ENCODE measurements at places on chromosomes 2 and 18. TPM values are rescaled to one million over a fixed set of nuclear protein-coding genes. Genes with fewer than 3 reads are reported as not detected.

ANKRD53 gene
- 1.5 TPM for polyA plus RNA-seq

ATP8B1 gene
- 4.5 TPM for polyA plus RNA-seq

DNA sequence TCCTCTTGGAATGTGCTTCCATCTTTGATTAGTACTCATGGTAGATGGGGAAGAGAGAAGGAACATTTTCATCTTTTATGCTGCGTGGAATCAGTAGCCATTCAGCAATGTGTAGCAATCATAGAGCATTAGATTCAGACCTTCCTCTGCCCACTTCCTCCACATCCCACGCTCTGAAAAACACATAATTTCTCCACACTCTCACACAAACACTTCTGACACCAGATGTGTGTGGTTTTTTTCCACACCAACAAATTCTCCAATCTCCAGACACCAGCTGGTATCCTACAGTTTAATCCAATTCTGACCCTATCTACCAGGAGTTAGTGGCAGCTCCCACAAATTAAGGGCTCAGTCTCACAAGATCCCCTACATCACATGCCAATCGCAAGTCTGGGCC, 103.3 kb downstream of the AOX1 start:
- no peak for DNase-seq

DNA sequence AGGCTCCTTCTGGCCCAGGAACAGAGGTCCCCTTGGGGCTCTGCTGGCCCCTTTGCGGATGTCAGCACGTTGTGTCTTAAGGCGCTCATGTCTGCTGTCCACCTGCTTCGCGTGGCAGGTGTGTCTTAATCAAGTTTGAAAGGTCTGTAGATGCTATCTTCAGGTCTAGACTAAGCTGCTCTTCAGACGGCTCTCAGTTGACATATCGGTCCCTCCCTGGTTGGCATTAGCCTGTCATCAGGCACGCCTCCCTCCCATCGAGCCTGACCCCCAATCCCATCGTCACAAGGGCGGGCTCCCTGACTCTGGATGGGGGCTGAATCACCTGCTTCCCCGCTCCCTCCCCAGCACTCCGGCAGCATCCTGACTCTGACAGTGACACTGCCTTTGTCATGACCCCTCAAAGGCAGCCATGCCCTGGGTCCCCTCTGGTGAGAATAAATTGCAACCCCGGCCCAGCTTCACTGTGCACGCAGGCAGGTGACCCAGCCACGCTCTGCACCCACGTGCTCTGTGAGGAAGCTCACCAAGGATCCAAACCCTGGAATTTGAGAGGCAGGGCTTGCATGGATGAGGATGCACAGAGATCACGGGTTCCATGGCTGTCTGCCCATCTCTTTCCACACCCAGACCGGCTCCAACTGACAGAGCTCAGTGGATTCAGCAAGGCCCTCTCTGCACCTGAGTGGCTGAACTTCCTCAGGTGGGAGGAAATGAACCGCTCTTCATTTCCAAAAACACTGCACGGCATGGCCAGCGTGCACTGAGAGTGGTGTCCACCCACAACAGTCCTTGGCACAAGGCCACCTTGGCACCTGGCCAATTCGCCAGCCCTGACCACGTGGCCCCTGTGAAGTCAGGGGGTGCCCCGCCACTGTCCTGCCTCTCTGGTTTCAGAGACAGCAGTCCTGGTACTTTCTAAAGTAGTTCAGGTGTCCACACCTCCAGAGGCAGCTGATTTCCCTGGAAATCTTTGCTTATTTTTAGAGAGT, 110.2 kb upstream of the GPC1 start:
- no peak for DNase-seq

DNA sequence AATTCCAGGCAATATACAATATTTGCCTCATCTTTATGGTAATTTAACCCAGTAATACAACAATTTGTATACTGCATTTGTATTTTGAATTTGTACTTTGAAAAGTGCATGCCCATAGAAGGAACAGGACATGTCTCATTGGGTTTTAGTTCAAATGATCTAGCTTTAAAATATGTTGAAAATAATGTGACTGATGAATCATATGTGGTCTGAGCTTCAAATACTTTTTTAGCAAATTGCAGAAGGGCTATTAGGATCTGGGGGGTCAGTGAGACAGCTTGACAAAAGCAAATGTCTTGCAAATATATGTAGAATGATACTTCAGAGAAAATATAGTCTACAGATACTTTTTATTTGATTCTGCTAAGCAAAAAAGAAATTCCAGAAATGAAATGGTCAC, 248.9 kb downstream of the DCC start:
- no peak for DNase-seq

DNA sequence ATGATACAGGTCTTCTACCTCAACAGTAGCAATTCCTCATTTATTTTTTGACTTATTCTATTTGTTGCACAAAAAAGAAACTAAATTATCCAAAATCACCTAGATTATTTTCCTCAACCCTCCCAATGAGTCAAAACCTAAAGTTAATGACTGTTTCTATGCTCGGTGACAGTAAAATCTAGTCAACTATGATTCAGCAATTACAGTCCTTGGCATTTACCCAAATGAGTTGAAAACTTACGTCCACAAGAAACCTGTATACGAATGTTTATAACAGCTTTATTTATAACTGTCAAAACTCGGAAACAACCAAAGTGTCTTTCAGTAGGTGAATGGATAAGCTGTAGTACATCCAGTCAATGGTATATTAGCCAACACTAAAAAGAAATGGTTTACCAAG, 439.3 kb downstream of the CBLN2 start:
- DNase-seq, result no peak

GRCh38 chr18:62329691-62330454, 4.8 kb downstream of the TNFRSF11A start:
- DNase-seq, result no peak

DNA sequence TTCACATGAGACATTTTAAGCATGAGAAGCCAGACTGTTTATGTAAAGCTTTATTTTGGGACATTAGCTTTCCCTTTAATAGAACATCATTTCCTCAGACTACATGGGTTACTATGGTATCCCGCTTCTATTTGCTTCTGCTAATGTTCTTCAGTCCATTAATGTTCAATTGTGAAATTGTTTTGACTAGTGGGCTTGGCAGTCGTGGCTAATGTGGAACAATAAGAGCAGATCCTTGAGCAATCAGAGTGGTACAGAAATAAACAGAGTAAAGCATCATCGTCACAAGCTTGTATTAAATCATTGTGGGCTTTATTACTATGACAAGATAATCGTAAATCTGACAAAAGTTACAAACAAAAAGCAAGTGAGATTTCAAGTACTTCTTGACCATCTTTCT, 60.2 kb downstream of the PDE1A start:
- DNase-seq, result no peak

GRCh38 chr2:11024259-11024645, 112.5 kb downstream of the KCNF1 start:
- DNase-seq, result peak; percentile 62

GRCh38 chr2:28581312-28581711, 85.5 kb downstream of the PLB1 start:
- no peak for DNase-seq

DNA sequence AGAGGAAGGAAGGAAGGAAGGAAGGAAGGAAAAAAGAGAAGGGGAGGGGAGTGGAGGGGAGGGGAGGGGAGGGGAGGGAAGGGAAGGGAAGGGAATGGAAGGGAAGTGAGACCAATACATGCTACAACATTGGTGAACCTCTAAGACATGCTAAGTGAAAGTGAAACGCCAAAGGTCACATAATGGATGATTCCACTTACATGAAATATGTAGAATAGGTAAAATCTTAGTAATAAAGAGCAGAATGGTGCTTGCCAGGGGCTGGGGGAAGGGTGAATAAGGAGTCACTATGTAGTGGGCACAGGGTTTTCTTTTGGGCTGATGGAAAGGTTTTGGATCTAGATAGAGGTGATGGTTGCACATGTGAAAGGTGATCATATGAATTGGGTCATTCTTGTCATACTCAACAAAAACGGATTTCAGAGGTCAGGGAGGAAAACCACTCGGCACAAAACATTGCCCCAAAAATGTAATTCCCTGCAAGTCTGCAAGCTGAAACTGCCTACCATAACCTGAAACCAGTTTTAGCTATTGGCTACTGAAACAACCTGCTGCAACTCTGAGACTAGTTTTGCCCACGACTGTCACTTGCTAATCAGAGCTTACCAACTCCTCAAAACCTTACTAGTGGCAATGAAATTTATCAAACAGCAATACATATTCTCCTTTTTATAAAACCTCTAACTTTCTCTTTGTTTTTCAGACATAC, 59.2 kb downstream of the CCDC141 start:
- no peak for DNase-seq

- DNase-seq, result no peak
These were observed 16.9 kb downstream of the ACSL3 start for GRCh38 chr2:222877556-222878300.

FAM237A gene
- not detected for polyA plus RNA-seq

DNA sequence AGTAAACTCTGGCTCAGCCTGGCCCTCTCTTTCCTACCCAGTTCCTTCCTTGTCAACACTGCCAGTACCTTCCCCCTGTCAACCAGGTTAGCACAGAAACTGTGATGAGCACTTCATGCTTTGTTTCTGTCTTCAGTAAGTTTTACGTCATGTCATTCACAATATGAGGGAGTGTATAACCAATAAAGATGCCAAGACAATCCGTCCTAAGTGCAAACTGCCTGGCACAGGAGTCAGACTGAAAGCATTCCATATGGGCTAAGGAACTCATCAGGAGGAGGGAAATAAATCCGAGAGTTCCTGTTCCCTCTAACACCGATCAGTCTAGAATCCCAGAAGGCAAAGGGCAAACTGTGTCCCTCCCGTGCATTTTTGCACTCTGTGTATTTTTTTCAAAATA, 507.2 kb downstream of the CMPK2 start:
- no peak for DNase-seq

ELOA2 gene
- not detected for polyA plus RNA-seq

SPHKAP gene
- 41.8 TPM for polyA plus RNA-seq

DNA sequence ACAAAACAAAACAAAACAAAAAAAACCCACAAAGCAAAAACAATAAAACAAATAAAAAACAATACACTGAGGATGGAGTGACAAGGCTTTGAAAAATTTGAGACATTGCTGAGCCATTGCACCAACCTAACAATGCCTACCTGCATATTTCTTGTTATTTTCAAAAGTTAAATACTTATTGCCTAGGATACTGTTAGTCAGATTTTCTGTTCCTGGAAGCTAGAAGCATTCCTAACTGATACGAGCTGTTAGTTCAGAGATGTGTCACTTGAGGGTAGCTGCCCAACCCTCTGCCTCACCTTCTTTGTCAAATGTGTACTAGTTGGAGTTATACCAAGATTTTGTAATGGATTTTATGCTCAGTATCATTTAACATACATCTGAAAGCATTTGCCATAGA, 187.2 kb downstream of the TXNL1 start:
- no peak for DNase-seq
